ENCODE measurements at places on chromosomes 2 and 18.

DNA sequence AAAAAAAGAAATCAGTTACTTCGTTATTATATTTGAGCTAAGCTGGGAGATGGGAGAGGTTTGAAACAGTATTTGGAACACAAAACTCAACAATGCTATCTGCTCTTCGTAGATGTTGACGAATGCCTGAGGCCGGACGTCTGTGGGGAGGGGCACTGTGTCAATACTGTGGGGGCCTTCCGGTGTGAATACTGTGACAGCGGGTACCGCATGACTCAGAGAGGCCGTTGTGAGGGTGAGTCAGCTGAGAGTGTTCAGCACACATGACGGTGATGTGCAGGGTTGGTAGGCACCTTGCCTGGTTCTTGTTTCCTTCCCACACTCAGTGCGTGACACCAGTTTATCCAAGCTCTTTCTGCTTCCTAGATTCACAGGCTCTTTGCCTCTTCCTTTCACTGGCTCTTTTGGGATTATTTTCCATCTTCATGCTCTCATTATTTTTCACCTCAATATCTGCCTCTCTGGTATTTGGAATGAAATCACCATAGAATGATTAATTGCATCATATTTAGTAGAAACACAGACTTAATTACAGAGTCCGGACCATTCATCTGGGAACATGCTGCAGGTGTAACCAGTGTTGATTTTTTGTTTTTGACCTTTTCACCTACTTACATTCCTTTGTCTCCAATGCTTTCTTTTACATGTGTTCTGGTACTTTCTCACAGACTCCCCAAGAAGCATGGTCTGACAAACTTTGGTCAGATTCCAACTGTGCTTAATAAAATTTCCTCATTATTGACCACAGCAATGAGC, 200.6 kb upstream of the RASGRP3 start:
- peak; percentile 54 for DNase-seq

DNA sequence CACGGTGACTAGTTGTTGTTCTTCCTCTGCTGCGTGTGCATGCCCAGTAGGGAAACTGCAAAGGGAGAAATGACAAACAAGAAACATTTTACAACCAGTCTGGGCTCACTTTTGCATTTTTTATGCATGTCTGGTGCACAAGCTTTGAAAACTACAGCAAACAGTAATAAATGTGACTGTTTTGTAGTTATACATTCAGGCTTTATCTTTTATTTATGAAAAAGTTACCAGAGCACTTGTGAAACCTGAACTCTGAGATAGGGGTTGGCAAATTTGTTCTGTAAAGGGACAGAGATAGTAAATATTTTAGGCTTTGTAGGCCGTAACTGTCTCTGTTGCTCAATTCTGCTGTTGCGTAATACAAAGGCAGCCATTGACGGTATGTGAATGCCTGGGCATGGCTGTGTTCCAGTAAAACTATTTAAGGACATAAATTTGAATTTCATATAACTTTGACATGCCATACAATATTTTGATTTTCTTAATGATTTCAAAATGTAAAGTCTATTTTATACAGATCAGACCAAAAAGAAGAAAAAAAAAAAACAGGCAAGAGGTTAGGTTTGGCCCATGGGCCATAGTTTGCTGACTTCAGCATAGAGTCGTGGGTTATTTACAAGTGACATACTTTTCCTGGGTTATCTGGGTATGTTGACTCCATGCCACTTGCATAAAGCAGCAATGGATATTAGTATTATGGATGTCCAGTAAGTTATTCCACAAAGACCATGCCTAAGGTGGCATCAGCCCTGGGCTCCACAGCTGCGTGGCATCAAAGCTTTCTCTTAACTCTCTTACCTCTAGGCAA, 53.6 kb upstream of the EML6 start:
- no peak for DNase-seq

GRCh38 chr18:30957066-30957465, 85.5 kb downstream of the DSC3 start:
- no peak for DNase-seq

DNA sequence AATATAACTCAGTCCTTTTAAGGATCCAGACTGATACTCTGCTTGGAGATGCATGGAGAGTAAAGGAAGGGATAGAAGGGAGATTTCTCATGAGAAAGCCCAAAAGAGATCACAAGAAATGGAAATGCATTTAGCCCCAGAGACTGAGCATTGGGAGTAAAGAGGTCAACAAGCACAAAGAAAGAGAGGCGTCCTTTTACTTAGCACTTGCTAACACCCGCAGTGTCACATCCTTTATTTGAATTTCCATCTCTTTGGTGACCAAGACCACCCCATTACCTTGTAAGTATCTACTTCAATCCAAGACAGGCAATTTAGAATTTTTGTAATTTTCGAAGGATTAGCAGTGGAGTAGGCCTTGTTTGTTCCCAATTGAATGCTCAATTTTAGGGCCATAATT, 111.8 kb upstream of the DCC start:
- DNase-seq = no peak

DNA sequence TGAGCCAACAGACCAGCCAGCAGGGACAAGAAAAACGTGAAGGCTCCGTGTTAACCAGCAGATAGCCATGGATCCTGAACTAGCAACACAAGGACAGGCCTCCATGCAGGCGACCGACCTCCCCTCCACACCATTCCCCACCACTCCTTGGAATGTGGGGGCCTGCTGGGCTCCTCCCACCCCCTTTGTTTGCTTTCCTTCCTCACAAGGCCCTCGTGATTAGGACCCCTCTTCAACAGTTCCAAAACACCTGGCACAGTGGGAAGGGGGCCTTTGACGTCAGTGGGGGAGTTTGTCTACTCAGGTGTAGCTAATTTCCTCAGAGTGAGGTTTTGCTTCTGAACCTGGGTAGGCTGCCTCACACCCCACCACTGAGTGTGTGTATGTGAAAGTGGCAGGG, 37.8 kb downstream of the SLC14A2 start:
- no peak for DNase-seq

DNA sequence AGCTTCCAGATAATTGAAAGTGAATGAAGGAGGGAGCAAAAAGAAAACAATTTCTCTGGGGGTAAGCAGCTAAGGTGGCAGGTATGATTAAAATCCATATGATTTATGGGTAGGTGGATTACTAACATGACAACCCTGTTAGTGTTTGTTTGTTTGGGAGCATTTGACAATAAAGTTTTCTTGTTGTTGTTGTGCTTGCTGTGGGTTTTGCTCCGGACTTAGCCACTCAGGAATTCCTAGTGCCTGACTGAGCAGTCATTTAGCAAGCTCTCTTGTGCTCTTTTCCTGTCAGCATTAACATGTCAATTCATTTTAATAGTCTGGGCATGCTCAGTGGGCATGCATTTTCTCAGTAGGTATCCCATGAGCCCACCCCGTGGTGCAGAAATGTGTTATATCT, 674.8 kb upstream of the ZEB2 start:
- DNase-seq = no peak

GRCh38 chr18:78781601-78781960, 198.0 kb upstream of the SALL3 start:
- DNase-seq = no peak

DNA sequence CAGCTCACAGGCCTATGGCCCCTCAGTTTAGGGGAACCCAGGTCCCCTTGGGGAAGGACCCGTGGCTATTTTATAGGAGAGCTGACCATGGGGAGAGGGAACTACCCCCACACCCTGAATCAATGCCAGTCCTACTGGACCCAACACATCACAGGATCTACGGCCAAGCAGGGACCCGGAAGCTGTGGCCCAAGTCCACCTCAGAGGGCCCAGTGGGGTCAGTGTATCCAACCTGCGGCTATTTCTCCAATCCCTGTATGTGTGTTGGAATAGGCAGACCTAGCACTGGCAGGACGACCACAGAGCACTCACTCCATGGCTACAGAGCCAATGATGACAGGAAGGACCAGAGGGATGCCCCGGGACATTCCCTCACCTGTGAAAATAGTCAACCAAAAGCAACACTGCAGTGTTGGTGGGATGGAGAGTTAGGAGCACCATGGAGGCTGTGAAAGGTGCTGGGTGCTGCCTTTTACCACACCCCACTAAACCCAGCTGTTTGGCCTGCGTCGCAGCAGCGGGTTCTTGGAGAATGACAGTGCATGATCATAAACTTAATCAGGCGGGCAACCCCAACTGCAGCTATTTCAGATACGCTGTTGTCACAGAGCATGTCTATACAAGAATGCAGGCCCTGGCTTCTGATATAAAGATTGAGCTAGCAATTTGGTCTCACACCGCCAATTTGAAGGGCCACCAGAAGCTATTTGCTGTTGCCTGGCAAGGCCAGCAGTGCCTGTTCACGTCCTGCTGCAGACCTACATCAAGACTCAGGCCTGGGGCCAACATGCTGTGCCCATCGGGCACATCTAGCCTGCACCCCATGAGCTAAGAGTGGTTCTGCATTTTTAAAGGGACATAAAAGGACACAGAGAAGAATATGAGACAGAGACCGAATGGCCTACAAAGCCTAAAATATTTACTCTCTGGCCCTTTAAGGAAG, 110.4 kb downstream of the EIPR1 start:
- no peak for DNase-seq

GRCh38 chr18:55234366-55235093, 275.3 kb upstream of the CCDC68 start:
- peak; percentile 37 for DNase-seq
